Forelimb muscle (tissue), 1 donor: ENCODE measurements at places on chromosomes 2 and 18.

- DNase-seq = no peak
Observed at GRCh38 chr2:98281607-98282006, 64.6 kb upstream of the CNGA3 start.

GRCh38 chr18:904218-905090 is at the start of gene ADCYAP1:
TSS of gene ADCYAP1 (plus strand) at chr18:904871. CDS start at chr18:905387, 516 bp downstream.
- DNase-seq = no peak

- no peak for DNase-seq
Observed at GRCh38 chr2:158686210-158686691, 108.9 kb upstream of the DAPL1 start.

DNA sequence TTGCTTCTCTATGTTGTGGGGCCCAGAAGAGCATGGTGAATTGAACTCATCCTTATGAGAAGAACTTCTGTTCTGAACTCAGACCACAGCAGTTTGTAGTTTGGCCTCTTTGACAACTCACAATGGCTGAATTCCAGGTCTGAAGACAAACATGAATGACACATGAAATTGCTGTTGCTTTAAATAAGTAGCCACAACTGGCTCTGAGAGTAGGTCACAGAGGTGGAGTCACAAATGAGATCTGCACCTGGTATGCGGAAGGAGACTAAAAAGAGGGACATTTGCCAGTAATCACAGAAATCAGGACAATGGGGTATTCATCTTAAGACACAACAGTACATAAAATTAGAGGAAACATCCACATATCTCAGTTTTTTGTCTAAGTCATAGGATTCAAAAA is 290.3 kb upstream of the MMADHC start:
- no peak for DNase-seq

GRCh38 chr2:9020267-9020666 is 16.8 kb upstream of the MBOAT2 start:
- DNase-seq = no peak

DNA sequence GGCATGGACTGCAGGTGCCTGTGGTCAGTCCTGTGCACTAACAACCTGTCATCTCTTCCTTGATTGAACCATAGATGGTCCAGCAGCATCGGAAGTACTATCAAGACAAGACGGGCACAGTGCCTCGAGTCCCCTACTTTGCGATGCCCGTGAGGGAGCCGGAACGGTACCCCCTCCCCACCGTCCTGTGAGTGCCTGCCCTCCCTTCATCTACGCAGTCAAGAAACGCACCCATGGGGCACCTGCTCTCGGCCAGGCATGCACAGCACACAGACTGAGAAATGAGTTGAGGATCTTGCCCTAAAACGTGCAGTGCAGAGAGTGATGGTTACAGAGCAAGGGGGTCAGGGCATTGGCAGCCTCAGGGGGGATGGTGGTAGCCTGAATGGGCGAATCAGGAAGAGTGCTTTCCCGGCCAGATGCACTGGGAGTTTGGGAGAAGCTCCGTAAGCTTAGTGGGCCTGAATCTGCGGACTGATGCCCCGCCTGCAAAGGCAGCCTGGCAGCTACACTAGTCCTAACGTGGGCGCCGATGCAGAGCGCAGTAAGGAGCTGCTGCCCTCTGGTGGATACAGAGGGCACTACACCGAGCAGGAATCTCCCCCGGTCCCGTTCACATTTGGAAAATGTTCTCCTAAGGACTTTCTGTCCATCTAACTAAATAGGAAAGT is 63.6 kb downstream of the CIB4 start:
- DNase-seq = no peak
